ENCODE measurements at places on chromosomes 7 and 10. TPM values are rescaled to one million over a fixed set of nuclear protein-coding genes. Genes with fewer than 3 reads are reported as not detected.
A peak's percentile ranks its signal among the peaks of the same experiment; 100 is the strongest.

Gene AASS
- total RNA-seq, result 68.7 TPM

Gene MEIG1
- total RNA-seq, result not detected

Gene IFIT1B
- total RNA-seq, result not detected

Gene DBF4
- 12.0 TPM for total RNA-seq

Gene NKX1-2
- total RNA-seq, result not detected

Gene CALML5
- total RNA-seq, result not detected

Gene WDR86
- total RNA-seq, result 1.2 TPM

Gene NEURL1
- total RNA-seq, result 2.4 TPM

Gene MKI67
- total RNA-seq, result not detected

GRCh38 chr7:103622274-103622673, 176.3 kb upstream of the SLC26A5 start:
- DNase-seq, result no peak
- no peak overlapping the region for H3K27ac ChIP-seq
- H3K27me3 ChIP-seq, result no peaks in the 10 kb centered on the region
- H3K36me3 ChIP-seq, result no peaks in the 10 kb centered on the region
- H3K4me3 ChIP-seq, result no peak overlapping the region

GRCh38 chr10:103729851-103730250, 125.5 kb downstream of the SH3PXD2A start:
- no peaks in the 10 kb centered on the region for H3K36me3 ChIP-seq
- no peaks in the 10 kb centered on the region for H3K27me3 ChIP-seq
- no peak overlapping the region for H3K4me3 ChIP-seq
- DNase-seq, result no peak

GRCh38 chr7:105306298-105306748, 82.4 kb downstream of the SRPK2 start:
- no peak overlapping the region for H3K27ac ChIP-seq
- DNase-seq, result no peak
- peaks cover 2% of the 10 kb centered on the region for H3K4me1 ChIP-seq

GRCh38 chr7:35492451-35493175, 202.3 kb downstream of the HERPUD2 start:
- H3K27me3 ChIP-seq, result no peaks in the 10 kb centered on the region
- no peak overlapping the region for H3K4me3 ChIP-seq
- no peaks in the 10 kb centered on the region for H3K36me3 ChIP-seq
- H3K4me1 ChIP-seq, result no peaks in the 10 kb centered on the region
- no peak overlapping the region for H3K27ac ChIP-seq

- H3K36me3 ChIP-seq, result no peaks in the 10 kb centered on the region
- no peaks in the 10 kb centered on the region for H3K27me3 ChIP-seq
- no peak overlapping the region for H3K27ac ChIP-seq
- H3K4me3 ChIP-seq, result no peak overlapping the region
These were observed 35.9 kb downstream of the TCF7L2 start for GRCh38 chr10:112985690-112986543.

- H3K4me3 ChIP-seq, result no peak overlapping the region
- no peaks in the 10 kb centered on the region for H3K27me3 ChIP-seq
- no peak for DNase-seq
These were observed 133.1 kb downstream of the RAPGEF5 start for GRCh38 chr7:22223807-22224206.

DNA sequence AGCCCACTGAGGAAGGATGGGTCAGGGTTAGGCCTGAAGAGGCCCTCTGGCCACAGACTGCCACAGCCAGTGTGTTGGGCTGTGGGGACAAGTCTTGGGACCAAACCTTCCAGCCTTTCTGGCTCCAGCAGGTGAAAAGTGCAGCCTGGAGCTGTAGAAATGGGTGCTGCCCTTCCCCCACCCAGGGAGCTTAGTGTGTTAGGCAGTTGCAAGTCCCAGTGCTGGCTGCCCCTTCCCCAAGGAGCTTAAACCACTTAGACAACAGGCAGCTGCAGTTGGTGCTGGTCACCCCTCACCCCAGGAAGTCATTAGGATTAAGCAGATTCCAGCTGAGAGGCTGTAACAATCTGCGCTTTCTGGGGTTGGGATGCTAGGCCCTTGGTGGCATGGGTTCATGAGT, 563.3 kb downstream of the NRG3 start:
- H3K36me3 ChIP-seq, result no peaks in the 10 kb centered on the region
- no peak overlapping the region for H3K27ac ChIP-seq
- DNase-seq, result no peak
- no peak overlapping the region for H3K4me3 ChIP-seq

DNA sequence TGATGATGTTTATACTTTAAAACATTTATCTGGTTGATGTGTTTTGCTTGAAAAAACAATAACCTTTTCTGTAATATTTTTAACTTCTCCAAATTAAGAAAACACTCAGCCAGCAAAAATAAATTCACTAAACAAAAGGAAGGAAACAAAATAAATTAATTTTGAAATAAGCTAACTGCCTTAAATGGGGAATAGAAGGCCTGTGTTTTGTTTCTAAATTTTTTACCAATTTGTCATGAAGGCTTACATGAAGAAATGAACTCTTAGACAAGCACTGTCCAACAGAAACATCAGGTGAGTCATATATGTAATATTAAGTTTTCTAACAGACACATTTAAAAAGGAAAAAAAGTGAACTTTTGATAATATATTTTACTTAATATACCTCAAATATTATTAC, 68.5 kb downstream of the LRRN3 start:
- H3K27me3 ChIP-seq, result no peaks in the 10 kb centered on the region
- H3K27ac ChIP-seq, result no peak overlapping the region
- no peaks in the 10 kb centered on the region for H3K36me3 ChIP-seq
- DNase-seq, result no peak
- H3K4me1 ChIP-seq, result no peaks in the 10 kb centered on the region

DNA sequence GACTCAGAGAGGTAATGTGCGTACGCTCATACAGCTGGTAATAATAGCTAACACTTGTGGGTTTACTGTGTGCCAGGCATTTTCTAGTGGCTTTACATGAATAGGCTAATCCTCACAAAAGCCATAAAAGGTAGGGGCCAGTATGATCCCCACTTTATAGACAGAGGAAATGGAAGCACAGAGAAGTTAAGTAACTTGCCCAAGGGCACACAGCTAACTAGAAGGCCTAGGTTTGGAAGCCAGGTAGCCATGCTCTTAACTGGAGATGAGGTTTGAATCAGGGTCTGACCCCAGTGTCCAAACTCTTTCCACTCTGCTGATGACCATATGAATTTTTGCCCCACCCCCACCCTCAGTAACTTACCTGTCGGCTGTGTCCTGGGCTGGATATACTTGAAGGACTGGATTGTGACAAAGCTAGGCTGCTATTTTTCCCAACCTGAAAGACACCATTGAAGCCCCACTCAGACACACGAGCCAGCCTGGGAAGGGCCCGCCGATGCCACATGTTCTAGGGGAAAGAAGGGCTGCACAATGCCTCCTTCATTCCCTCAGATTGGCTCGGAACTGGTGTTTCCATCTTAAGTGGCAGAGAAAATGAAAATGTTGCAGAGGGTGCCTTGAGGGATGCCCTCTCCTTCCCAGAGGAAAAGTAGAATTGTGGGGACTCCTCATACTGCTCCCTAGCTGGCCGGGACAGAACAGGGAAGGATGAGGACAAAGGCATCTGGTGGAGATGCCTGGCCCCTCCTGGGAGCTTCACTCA, 29.1 kb upstream of the EFCAB10 start:
- no peaks in the 10 kb centered on the region for H3K4me1 ChIP-seq
- H3K36me3 ChIP-seq, result no peaks in the 10 kb centered on the region
- no peak overlapping the region for H3K27ac ChIP-seq
- H3K27me3 ChIP-seq, result no peaks in the 10 kb centered on the region

DNA sequence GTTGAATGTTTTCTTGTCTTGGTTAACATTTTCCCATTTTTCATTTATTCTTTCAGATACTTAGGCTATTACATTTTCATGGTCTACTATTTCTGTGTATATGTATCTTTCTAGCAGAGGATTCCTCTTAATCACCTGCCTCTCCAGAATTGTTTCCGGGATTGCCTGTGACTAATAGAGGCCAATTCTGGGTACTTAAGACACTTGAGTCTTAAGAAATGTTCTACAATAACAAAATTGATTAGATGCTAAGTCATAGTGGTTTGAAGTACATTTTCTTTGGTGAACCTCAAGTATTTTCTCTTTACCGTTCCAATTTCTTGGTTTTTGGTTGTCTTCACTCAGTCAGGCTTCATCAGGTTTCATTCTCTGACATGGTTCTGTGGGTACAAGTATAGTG, 26.4 kb downstream of the BBS9 start:
- no peak overlapping the region for H3K4me3 ChIP-seq
- no peak for DNase-seq
- H3K36me3 ChIP-seq, result no peaks in the 10 kb centered on the region
- no peak overlapping the region for H3K27ac ChIP-seq
- no peaks in the 10 kb centered on the region for H3K27me3 ChIP-seq
- H3K4me1 ChIP-seq, result no peaks in the 10 kb centered on the region

GRCh38 chr10:115093286-115093775, at the start of gene ATRNL1:
TSS of gene ATRNL1 (plus strand) at chr10:115093365. CDS start at chr10:115093751, 386 bp downstream.
- DNase-seq, result peak; percentile 69
- no peaks in the 10 kb centered on the region for H3K4me1 ChIP-seq
- no peaks in the 10 kb centered on the region for H3K36me3 ChIP-seq
- H3K27ac ChIP-seq, result peak within 1 kb of the TSS; percentile 99

DNA sequence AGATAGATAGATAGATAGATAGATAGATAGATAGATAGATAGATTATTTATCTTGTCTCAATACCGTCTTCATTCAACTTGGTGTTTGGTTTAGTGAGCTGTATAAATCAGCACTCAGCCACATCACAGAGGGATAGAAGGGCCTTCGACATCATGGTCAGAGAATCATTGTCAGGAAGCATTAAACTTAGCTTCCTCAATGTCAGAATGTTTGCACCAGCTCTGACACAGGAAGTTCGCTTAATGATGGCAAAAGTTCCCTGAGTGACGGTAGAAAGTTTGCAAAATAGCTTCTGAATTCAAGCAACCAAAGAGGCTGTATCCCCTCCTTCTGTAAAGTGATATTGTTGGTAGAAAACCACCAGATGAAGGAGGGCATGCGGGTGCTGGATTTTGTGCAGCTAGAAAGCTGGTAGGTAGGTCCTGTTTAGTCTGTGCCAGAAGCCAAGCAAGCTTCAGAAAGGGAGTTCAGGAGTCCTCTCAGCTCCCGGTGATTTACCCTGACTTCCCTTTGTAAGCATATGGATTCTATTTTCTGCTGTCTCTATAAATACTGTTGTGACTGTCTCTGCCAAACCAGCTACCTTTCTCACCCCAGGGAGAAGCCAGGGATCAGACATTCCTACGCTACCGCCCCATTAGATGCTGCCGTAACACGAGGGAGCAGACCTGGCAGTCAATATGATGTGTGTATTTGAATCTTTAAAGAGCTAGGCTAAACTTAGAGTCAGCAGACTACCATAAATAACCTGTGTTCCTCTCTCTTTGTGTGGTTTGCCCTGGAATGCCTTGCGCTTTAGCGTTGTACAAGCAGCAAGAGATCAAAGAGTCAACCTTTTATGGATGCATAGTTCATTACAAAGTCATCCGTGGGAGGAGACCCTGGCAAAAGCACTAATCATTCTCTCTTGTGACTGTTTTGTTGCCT, 200.5 kb upstream of the KIAA1217 start:
- H3K4me1 ChIP-seq, result no peaks in the 10 kb centered on the region
- no peaks in the 10 kb centered on the region for H3K27me3 ChIP-seq
- H3K4me3 ChIP-seq, result no peak overlapping the region
- no peaks in the 10 kb centered on the region for H3K36me3 ChIP-seq
- no peak overlapping the region for H3K27ac ChIP-seq

DNA sequence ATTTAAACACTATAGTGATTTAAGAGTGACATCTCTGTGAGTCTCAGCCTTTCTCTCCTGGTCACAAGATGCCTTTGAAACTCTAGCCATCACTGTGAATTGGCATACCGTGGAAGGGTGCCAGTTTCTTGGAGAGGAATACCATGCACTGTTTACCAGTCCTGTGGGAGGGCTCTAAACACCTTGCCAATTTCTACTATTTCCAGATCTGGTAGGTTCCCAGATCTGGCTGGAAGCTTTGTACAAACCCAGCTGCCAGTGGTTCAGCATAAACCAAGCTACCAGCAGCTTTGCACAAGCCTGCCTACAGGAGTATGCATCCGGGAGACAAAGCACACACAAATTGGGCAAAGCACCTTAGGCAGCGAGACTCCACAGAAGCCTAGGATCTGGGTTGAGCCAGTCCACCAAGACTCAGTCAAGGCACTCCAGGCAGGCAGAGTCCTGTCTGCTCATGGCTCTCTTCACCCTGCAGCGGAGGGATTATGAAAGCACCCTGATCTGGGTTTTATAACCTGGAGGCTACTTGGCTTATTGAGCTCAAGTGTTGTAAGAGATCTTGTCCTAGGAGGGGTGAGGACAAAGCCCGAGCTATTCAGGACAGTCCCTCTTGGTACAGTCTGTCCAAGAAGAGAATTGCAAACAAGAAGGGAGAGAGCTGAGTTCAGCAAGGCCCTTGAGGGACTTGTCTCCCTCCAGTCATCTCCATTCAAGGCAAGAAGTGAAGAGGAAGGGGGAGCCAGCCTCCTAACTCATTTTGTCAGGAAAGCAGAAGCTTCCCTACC, 23.6 kb downstream of the MCM10 start:
- no peak overlapping the region for H3K27ac ChIP-seq
- H3K36me3 ChIP-seq, result no peaks in the 10 kb centered on the region
- no peak for DNase-seq
- H3K27me3 ChIP-seq, result no peaks in the 10 kb centered on the region
- no peaks in the 10 kb centered on the region for H3K4me1 ChIP-seq

GRCh38 chr10:88901206-88901983, 21.4 kb downstream of the STAMBPL1 start:
- H3K36me3 ChIP-seq, result no peaks in the 10 kb centered on the region
- no peak overlapping the region for H3K27ac ChIP-seq
- DNase-seq, result no peak

DNA sequence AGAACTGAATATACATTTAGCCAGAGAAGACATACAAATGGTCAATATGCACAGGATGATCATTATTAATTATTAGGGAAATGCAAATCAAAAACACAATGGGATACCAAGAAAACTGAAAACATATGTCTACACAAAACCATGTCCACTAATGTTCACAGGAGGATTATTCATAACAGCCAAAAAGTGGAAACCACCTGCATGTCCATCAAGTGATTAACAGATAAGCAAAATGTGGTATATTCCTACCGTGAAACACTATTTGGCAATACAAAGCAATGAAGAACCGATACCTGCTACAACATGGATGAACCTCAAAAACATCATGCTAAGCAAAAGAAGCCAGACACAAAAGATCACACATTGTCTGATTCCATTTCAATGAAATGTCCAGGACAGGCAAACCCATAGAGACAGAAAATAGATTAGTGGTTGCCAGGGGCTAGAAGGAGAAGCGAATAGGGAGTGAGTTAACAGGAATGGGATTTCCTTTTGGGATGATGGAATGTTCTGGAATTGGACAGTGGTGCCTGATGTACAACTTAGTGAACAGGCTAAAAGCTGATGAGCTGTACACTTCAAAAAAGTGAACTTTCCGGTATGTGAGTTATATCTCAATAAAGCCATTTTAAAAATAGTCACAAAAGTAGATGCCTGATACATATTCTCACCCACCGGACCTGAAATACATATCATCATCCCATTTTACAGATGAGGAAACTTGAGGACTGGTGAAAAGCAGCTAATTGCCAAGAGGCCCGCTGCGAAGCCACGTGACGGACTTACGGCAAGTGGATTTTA, 33.6 kb downstream of the HIPK2 start:
- no peaks in the 10 kb centered on the region for H3K36me3 ChIP-seq
- H3K4me3 ChIP-seq, result no peak overlapping the region
- no peak for DNase-seq

- H3K27ac ChIP-seq, result no peak overlapping the region
- DNase-seq, result no peak
- H3K27me3 ChIP-seq, result no peaks in the 10 kb centered on the region
- H3K36me3 ChIP-seq, result no peaks in the 10 kb centered on the region
- no peak overlapping the region for H3K4me3 ChIP-seq
These were observed 101.7 kb downstream of the PTN start for GRCh38 chr7:137241655-137242360.

GRCh38 chr7:14071045-14071444, 81.6 kb upstream of the ETV1 start:
- no peaks in the 10 kb centered on the region for H3K4me1 ChIP-seq
- no peaks in the 10 kb centered on the region for H3K36me3 ChIP-seq
- no peaks in the 10 kb centered on the region for H3K27me3 ChIP-seq
- H3K4me3 ChIP-seq, result no peak overlapping the region
- no peak for DNase-seq
